NCI-H1417 (cell line): ENCODE measurements at places on chromosomes 2 and 18.

GRCh38 chr2:16351137-16351536 is 314.5 kb downstream of the CYRIA start:
- DNase-seq: no peak

GRCh38 chr2:179107737-179108136 is 57.8 kb upstream of the CCDC141 start:
- DNase-seq: no peak

- no peak for DNase-seq
Observed at GRCh38 chr2:209985874-209986273, 16.6 kb upstream of the RPE start.

GRCh38 chr2:219229305-219230058 is at the start of the genes ANKZF1 and ATG9A:
Gene ANKZF1 (plus strand): TSS chr2:219229806. CDS start chr2:219230258, 452 bp downstream.
Gene ATG9A (minus strand): TSS chr2:219229636. CDS start chr2:219228024, 1,612 bp downstream.
- peak; percentile 99 for DNase-seq

DNA sequence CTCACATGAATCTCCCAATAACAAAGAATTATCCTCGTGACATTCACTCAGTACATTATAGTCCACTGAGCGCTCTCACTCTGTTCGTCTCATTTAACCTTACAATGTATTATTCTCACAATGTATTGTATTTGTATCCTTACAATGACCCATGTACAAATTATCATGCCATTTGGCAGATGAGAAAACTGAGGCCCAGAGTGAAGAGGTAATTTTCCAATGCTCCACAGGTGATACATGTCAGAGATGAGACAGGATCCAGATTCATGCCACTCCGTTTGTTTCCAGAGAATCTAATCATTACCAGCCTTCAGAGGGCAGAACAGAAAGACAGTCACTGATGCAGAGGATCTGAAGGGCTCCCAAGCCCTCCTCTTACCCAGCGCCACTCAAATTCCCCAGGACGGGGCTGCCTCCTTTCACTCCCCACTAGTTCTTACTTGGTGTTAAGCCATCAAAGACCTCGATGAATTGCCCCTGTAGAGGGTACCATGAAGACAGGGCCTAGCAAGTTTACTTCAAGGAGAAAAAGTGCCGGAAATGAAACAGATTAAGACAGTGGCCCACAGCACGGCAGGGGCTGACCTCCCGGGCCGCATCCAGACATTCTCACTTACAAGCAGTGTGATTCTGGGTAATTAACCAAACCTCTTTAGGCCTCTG is 98.4 kb upstream of the MBOAT2 start:
- DNase-seq: no peak

DNA sequence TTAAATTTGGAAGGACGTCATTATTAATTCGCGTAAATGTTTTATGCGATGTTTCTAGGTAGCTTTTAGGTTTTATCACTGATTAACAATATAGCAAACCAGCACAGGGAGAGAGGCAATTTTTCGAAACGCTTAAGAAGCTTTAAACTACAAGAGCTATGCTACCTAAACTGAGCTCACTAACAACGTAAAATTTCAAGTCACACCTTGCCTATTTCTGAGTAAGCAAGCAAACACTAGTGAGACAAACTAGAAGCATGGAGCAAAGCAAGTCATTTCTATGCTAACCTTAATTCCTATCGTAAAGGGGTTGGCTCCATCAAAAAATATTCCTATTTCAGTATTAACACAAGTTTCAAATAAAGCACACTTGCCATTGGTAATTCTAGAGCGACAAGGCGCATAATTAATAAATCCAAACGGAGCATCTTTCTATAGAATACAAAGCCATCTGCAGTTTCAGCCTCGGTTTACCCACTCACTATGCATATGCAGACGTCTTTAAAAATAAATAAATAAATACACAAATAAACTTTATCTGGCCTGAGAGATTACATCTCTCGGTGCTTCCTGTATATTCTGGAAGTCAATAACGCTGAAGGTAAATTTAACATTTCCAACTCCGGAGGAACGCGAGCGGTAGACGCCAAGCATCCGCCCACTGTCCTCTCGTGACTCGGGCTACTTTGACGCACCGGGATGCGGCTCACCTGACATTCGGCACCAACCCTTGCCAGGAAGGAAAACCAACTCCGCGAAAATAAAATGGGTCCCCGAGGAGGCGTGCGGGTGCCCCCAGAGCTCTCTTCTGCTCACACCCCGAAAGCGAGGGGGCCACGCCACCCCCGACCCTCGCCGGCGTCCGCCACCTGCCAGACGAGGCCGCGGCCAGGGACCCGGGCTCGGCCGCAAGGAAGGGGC is 947 bp downstream of the ITSN2 start:
- DNase-seq: peak; percentile 52

DNA sequence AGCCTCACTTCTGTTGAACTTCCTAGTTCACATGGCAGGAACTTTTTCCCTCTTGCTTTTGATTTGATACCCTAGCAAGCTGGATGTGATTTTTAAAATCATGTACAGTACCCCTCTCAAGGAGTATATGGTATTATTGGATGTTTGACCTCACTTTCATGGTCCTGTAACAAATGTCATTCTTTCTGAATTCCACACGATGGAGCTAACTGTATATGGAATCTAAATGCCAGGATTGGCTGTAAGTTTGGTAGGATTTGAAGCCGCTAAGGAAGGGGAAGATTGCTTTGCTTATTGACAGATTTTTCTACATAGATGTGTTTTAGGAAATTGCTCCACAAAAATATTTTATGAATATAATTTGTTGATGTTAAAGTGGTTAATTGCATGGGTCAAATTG is 18.3 kb downstream of the MAIP1 start:
- DNase-seq: peak; percentile 4

DNA sequence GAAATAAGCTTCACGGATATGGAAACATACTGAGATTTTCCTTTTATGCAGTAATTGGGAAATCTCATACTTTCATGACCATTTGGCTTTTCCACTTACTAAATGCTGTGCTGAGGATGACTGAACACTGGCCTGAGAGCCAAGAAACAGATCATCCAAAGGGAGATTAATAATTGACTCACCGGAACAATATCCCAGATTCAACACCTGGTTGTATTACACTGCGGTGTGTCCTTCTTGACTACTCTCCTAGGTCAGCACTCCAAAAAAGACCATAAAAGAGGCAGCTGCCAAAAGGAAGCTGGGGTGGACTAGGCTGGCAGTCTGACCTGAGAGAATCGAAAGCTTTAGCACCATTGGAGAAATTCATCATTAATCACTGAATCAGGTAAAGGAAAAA is 469.1 kb downstream of the CBLN2 start:
- DNase-seq: no peak

DNA sequence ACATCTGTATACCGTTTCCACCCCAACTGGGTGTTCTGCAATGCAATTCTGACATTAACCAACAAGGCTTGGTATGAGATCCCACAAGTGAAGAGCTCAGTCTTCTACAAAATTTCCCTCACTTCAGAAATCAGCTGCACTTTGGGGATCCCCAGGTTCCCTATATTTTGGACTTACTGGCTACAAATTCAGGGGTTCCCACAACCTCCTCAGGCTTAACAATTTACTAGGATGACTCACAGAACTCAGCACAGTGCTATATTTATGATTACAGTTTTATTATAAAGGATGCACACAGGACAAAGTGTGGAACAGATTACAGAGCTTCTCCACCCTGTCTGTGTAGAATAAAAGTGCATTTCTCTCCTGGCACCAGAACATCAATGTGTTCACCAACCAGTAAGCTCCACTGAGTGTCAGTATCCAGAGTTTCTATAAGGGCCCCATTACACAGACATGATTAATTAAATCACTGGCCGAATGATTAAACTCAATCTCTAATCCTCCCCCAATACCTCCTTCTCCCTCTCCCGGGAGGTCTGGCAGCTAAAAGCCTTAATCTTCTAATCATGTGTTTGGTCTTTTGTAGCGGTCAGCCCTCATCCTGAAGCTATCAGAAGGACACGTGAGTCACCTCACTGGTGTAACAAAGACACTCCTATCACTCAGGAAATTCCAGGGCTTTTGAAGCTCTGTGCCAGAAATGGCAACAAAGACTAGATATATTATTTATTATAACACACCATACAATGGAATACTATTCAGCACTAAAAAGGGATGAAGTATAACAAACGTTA is 84.6 kb downstream of the SLC66A3 start:
- no peak for DNase-seq

DNA sequence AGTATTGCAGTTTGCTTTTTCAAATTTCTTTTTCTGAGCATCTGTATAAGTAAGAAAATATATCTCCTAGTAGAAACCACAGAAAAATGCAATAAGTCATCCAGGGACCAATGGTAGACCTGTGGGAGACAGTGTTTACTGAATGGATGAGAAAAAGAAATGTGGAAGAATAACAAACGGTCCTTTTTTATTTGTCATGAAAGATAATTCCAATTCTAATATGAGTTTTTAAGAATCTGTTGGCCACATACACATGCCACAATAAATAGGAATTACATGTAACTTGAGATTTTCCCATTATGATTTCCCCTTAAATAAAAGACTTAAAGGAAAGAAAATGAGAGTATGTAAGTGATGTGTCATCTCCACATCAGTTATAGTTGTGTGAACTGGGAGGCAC is 107.7 kb upstream of the RAB27B start:
- DNase-seq: no peak

DNA sequence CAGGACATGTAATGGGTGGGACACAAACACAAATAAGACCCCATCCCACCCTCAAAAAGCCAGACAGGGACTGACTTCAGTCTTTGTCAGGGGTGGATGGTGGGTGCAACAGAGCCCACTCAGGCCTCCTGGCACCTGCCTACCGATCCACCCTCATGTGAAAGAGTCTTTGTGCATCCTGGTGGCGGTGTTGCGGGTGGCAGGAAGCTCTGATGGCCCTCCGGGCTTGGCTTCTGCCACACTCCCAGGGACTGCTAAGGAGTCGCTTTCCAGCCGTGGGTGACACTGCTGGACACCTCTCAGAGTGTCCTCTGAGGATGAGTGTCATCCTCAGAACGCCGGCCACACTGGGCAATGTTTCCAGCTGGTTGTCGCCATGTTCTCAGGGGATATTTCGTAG is 92.6 kb downstream of the LDLRAD4 start:
- DNase-seq: no peak

DNA sequence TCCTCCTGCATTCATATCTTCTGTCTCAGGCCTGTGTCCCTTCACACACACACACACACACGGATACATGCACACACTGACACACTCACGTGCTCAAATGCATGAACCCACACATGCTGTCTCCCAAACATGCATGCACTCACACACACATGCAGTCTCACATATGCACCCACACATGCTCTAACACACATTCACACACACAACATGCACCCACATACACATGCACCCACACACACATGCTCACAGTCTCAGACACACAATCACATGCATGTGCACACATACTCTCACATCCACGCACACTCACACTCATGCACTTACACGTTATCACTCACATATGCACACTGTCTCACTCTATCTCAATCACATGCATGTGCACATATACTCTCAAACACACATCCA is 1.9 kb upstream of the CD226 start:
- DNase-seq: no peak

DNA sequence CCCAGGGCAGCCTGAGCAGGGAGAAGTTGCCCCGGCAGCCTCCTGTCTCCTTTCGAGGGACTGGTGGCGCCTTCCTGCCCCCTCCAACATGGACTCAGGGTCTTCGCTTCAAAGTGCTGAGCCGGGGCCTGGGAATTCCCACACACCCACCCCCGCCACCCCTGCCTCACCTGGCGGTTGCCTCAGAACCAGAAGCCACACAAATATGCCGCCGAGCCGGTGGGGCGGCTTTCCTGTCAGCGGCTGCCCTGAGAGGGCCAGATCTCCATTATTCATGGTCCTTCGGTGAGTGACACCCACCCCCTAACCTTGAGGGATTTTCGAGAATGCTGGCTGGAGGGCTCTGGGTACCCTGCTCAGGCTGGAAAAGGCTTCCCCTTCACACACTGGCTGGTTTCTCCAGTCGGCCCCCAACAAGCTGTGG is 71.7 kb downstream of the SMAD7 start:
- no peak for DNase-seq

DNA sequence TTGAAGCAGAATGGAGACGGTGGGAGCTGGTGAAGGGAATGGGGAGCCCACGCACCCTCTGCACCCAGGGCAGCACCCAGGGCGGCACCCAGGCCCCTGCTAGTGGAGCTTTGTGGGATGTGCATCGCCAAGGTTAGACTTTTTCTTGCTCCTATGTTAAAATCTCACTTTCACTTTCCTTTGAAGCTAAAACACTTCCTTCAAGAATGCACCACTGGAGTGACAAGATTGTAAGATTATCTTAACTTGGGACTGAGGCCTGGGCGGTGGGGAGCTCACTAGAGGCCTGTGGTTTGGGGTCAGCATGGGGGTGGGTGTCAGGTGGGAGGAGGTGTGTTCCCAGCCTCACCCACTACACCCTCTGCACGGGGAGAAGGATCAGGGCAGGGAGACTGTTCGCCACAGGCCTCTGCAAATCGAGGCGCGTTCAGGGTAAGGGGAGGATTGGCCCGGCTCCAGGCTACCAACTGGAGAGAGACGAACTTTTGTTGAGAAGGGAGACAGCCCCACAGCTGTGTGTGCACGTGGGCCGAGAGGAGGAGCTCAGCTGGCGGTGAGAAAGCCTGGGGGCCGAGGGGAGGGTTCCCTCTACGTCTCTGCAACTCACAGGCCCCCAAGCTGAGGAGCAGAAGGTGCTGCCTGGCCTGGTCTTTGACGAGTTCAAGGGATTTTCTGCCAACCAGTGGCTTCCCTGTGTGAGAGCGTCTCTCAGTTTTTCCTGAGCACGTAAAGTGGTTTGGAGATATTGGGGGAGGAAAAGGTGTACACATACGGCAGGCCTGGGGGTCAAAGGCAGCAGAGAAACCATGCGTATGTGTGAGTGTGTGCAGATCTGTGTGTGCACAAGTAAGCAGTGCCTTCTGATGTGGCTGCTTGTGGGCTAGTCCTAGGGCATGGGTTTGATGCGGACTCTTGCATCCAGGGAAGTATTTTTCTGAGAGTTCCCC is 147.7 kb downstream of the KLHL29 start:
- DNase-seq: no peak

- no peak for DNase-seq
Observed at GRCh38 chr2:144374163-144374661, 145.7 kb downstream of the ZEB2 start.

GRCh38 chr18:23690505-23691068 is 1.3 kb downstream of the LAMA3 start:
- peak; percentile 39 for DNase-seq

DNA sequence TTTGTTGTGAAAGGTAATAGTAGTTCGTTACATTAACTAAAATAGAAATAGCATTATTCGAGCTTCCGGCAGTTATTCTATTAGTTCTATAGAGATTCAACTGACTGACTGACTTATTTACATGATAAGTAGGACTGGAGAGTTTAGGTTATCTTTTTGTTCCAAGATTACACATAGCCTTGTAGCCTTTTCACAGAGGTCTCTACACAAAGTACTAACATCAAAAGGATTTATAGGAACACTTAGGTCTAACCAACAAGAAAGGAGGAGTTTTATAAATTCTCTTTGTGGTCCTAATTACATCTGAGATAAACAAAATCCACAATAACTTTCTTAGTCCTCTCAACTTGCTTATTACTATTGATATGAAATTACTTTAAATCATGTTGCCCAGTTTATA is 62.8 kb downstream of the SOS1 start:
- DNase-seq: no peak

- no peak for DNase-seq
Observed at GRCh38 chr2:218223046-218223445, 6.1 kb downstream of the ARPC2 start.
